ENCODE measurements at places on chromosomes 6 and 20.

GRCh38 chr20:46558511-46558959 lies 8.1 kb upstream of the OCSTAMP start:
- DNase-seq, result peak; percentile 22

- DNase-seq, result no peak
These were observed 23.9 kb downstream of the THBS2 start for GRCh38 chr6:169229615-169230321.

DNA sequence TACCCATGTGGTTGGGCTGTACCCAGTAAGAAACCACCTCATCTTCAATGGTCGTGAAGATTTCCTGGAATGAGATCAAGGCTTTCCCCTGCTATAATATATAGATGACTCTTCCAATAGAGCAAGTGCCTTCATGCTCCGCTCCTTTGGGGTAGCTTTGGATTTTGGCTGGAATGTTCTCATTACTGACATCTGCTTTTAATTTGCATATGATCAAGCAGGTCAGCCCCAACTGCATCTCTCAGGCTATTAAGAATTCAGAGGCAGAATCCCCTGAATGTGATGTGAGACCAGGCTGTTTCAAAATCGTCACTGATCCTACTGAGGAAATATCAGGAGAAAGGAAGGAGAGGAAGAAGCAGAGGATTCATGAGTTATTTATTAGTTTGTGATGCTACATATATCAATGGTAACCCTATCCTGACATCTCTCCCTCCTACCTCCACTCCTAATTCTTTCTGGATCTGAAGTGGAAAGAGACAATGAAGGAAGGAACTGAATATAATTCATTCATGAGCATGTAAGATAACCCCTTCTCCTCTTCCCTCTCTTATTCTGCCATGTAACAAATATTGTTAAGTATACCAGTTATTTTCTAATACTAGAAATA lies 47.6 kb upstream of the FUCA2 start:
- no peak for DNase-seq

DNA sequence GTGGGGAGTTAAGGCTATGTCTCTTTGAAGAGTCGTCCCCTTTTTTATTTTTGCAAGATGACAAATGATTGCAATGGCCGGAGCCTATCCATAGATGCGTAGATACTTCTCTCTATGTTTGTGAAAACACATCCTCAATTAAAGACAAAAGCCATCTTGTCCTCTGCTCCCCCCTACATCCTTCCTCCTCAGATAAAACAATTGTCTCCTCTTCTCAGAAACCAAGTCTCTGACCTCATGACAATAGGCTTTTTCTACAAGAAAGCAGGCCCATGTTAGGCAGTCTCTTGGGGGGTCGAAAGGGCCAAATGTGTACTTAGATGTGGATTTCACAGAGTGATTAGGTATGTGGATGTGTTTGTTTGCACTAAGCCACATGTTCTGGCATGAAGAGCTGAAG lies 51.1 kb upstream of the SSTR4 start:
- DNase-seq, result no peak

DNA sequence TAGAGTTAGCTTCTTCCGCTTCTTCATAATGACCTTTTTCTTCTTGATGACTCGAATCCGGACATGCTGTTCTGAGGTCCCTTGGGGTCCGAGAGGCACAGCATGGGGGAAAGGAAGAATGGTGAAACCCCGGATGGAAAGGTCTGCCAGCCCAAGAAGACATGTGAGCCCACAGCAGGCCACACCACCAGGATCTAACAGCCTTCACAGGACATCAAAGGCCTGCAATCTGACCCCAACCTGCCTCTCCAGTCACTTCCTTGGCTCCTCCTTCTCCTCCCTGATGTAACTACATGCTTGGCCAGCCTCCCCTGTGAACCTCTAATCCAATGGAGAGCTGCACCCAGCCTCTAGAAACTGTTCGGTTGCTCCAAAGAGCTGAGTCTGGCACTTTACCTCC lies 1.6 kb downstream of the CPXM1 start:
- peak; percentile 18 for DNase-seq

- no peak for DNase-seq
These were observed 327.4 kb upstream of the MAN1A1 start for GRCh38 chr6:119676961-119677360.

DNA sequence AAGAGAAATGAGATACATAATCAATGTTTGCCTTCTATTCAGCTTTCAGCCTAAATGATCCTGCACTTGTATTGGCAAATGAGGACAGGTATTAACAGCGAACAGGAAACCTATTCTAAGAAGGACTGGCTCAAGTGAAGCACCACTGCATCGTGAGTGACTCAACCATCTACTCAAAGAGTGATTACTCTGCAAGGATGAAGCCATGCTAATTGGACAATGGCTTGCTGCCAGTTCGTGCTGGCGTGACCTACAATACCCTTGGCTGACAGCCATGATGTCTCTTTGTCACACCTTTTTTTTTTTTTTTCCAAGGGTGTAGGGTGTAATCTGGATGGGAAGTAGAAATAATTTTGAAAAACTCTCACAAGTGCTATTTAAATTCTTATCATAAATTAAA lies 104.9 kb downstream of the GJA10 start:
- peak; percentile 51 for DNase-seq

DNA sequence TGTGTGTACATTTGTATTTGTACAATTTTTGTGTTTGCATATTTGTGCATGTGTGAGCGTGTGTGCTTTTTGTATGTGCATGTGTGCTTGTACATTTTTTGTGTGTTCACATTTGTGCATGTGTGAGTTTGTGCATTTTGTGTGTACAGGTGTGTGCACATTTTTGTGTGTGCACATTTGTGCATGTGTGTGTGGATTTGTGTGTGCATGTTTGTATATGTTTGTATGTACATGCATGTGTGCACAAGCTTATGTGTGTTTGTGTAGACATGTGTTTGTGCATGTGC lies 28.9 kb downstream of the PRR18 start:
- no peak for DNase-seq

- no peak for DNase-seq
These were observed 64.7 kb downstream of the SASH1 start for GRCh38 chr6:148407372-148407771.

DNA sequence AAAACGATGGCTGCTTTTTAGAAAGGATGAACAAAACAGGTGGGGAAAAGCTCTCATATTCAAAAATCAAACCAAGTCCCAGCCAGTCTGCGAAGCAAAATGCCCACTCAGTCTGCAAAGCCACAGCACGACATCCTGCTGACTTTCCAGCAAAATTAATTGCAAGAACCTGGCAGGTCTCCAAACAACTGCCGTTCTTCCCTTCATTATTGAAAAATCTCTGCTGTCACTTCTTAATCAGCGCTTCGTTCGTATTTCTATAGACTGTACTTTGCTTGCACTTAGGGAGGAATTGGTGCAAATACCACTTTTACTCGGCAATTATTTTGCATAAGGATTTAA lies 222.4 kb downstream of the CBLN4 start:
- no peak for DNase-seq

GRCh38 chr6:42104095-42104803 lies 38.2 kb downstream of the C6orf132 start:
- DNase-seq, result peak; percentile 55

DNA sequence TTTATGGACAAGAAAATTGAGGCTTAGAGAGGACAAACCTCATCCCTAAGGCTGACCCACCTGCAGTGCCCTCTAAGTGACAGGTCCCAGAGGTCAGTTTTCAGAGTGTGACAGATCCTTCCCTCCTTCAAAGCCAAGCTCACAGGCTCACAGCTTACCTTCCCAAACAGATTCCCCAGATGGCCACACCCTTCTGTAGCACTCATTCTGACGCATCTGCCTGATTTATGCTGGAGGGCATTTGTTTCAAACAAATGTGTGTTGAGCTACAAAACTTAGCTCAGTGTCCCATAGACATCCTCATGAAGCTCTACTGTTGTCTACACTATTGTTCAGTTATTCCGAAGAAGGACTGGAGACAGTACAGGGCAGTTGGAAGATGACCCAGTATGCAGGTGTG lies 60.6 kb upstream of the RIN2 start:
- DNase-seq, result no peak

GRCh38 chr6:52435345-52435744 lies 15.2 kb downstream of the EFHC1 start:
- DNase-seq, result no peak

- no peak for DNase-seq
These were observed 4.3 kb upstream of the SRC start for GRCh38 chr20:37341632-37342031.

DNA sequence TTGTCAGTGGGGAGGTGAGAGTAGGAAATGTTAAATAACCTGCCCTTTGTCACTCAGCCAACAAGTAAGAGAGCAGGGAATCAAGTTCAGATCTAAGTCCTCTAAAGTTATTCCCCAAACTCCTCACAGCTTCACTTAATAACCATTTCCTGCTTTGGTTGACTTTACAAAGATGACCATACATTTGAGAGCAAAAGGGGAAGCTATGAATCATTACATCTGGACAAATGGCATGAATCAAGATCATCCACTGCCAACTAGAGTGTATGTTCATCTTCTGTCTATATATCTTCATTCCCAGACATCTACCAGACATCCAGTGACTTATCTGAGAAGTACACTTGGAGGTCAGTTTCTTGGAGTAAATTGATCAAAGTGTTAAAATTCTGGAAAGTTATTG lies 15.1 kb upstream of the HIVEP2 start:
- DNase-seq, result peak; percentile 39

DNA sequence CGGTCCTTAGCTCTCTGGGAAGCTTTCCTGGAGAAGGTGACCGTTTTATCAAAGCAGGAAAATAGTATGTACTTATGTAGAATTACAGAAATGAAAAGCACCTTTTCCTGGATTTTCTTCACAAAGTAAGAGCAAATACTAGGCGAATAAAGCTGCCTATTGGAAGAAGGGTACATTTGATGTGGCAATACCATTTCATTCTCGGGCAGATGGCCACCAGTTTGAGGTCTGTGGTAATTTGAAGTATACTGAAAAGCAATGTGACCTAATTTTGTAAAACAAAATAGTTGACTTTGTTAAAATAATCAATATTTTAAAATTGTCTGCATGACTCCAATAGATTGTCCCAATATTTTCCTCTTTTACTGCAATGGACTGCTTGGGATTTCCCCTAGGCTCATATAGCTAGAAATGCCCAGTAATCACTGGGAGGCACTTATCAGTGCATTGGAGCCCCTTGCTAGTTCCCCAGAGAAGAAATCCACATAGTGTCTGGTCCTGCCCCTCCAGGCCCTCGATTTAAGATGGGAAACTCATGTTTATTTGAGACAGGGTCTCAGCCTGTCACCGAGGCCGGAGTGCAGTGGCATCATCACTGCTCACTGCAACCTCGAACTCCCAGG lies 7.4 kb upstream of the UTRN start:
- DNase-seq, result no peak

DNA sequence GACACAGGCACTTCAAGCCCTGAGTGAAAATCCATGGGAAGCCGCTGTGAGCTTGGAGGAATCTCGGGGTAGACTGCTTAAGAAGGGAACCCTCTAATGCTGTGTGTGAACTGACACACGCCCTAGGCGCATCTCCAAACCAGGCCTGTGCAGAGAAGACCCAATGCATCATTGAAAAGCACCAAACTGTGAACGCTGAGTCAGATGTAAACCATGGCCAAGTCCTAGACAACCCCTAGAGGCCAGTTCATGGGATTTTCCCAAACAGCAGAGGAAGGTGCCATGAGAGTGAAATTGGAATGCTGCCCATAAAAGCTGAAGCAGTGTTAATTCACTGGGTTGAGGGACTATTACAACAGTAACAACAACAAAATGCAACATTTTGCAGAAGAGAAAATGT lies 296.5 kb downstream of the SMOC2 start:
- DNase-seq, result no peak

- DNase-seq, result no peak
These were observed 72.7 kb downstream of the TRAM2 start for GRCh38 chr6:52503851-52504781.

DNA sequence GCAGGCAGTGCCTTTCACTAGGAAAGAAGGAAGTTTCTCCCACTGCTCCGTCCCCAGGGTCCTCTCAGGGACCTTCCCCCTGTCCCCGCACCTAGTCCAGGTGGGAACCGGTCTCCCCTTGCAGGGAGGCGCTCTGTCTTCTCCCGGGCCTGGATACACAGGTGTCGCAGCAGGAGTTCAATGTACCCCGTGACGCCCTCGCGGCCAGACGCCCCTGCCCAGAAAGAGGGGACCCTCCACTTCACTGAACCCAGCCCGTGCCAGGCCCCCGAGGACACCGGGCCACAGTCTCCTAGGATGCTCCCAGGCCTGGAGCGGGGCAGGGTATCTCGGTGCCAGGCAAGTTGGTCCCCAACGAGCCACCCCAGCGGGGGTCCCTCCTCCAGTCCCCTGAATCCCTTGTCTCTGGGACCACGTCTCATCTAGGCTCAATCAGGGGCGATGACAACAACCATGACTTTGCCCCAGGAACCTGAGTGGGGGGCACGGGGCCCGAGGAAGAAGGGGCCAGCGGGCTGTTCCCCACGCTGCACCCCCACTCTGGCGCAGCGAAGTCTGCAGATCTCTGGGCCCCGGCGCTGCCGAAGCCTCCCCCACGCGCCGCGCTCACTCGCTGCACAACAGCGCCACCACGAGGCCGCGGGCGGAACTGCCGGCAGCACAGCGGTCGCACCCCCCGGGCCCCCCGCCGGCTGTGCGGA lies 103.0 kb downstream of the EDN3 start:
- DNase-seq, result no peak

DNA sequence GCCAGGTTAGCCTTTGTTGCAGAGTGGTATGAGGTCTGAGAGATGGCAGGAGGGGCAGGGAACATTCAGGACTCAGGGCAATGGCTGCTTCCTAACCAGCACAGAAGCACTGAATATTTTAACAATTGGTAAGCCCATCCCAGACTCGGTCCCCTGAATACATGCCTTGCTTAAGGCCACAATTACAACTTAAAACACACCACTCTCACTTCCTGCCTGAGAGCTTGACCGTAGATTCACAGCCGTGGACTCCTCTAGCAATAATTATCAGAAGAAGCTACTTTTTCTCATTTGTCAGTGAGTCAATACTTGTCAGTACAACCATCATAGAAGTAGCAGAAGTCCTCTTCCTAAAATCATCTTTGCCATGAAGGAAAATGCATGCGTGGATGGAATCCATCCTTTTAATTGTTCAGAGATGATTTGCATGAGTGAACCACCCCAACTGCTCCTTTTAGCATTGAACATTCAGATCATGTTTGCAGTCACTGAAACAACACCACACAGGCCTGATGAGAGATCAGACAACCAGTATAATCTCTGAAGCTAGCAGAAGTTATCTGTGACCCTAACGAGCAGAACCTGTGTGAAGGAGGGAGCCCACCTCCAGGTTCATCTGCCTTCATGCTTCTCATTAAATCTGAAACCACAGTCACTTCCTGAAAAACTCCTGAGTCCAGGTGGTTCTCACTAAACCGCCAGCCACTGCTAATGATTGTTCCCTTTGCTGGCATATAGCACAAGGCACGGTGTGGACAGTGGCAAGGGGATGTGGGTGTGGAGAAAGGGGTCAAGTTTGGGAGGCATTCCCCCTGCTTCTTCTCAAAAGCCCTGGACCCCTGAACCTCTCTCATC lies 333.9 kb upstream of the CNR1 start:
- DNase-seq, result peak; percentile 15

DNA sequence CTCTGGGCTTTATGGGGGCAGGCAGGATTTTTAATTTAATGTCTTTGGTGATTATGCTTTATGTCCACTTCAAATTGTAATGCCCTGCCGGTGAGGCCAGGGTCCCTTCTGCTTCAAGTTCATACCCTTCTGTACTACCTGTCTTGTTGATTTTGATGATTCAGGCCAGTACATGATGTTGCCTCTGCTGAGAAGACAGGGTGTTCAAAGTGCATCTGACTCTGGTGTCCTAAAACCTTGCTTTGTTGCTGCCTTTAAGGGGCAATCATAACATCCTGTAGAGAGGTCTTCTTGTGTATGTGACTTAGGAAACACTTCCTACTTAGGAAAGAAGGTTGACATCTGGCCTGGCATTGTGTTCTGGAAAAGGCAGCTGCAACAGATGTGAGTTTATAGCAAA lies 113.2 kb downstream of the TMEM170B start:
- DNase-seq, result no peak

GRCh38 chr6:141610741-141611140 lies 522.0 kb upstream of the GJE1 start:
- peak; percentile 24 for DNase-seq
